ENCODE measurements at places on chromosomes 7 and 10.

GRCh38 chr10:66804962-66805361 lies 120.9 kb upstream of the LRRTM3 start:
- DNase-seq, result no peak

DNA sequence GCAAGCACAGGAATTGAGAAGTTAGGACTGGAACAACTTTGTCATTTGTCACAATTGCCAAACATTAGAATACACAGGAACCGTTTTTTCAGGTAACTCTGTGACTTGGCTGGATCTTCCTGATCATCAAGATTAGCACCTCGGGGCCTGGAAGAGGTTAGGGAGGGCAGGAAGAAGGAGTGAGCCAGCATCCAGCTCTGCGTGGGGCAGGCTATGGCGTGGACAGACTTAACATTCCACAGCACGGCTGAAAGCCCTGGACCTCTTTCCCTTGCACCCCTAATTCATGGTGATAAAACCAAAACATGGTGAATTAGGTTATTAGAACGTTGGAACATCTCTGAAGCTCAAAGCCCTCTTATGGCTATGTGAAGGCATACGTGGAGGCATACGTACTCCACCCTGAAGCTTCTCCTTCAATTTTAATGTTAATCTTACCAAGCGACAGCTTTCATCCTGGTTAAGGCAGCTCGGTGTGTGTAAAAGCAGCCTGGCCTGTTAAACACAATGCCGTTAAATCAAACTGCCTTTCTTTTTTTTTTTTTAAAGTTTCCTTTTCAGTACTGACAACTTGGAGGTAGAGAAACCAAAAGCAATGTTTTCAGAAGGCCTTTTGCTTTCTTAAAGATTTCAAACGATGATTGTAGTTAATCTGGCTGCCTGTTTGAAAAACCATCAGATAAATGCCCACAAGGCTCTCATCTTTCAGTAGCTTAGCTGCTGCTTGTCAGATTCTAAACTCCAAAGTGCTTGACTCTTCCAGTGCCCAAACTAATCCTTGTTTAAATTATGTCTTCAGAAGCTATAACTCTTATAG lies 4.5 kb downstream of the GRK5 start:
- DNase-seq, result no peak

- no peak for DNase-seq
Measured at GRCh38 chr7:92402920-92403759, 44.1 kb upstream of the GATAD1 start.

DNA sequence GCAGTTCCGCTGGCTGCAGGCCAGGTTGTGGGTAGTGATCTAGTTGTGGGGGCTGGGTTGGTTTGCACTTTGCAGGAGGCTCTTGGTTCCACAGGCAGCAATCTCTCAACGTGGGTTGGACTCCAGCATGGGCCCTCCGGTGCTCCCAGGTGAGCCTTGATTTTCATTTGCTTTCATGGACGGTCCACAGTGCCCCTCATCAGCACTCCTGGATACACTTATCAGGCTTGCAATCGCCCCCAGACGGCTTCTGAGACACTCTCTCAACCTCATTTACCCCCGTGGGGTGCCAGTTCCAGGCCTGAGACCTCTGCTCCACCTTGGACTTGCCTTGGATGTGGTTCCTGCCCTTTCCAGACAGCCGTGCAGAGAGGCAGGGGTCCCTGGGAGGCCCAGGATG lies 31.3 kb upstream of the ZNF273 start:
- DNase-seq, result no peak

DNA sequence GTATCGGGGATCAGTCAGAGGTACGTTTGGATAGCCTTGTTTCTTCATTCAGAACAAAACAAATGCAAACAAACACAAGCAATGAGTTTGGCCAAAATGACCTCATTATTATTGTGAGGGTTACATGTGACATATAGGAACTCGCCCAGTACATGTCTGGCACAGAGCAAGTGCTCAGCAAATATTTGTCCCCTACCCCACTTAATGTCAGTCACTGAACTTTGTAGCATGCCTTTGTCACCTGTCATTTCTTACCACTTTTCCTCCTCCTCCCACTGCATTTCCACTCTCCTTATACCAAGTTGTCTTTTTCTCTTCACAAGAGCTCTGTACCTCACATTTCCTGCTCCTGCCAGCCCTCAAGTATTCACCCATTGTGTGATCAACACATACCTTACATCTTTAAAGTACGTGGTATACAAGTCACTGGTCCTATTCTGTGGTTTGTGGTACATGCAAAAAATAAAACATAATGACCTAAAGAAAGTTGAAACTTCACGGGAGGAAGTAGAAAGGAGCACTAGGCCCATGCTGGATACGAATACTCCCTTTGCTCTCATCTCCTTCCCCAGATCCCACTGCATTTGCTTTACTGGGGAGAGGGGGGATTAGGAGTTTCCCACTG lies 236.0 kb downstream of the INHBA start:
- no peak for DNase-seq

GRCh38 chr10:110303681-110304080 lies 1.0 kb downstream of the SMNDC1 start:
- DNase-seq, result no peak

GRCh38 chr10:54396031-54396430 lies 405.0 kb downstream of the PCDH15 start:
- DNase-seq, result no peak

DNA sequence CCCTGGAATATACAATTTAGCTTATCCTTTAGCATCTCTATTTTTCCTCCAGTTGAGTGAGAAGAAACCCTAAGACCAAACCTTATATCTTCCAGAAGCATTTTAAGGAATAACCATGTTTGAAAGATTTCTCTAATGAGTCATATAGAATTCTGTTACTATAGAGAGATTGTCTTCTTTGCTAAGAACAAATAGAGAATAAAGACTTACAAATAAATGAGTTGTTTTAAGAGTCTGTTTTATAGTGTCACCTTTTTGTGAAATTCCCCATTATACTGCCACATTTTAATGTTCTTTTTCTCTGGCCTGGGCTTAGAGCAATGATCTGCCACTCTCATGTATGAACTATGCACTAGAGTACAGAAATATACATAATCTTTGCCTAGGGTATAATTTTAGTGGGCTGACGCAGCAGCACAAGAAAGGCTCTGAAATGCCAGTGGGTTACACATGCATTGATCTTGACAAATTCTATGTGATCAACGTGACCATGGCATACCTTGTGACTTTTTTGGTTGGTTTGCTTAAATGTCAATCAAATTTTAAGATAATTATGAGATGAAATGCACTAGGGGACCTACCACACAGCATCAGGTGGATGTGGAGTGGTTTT lies 145.1 kb upstream of the MKLN1 start:
- DNase-seq, result no peak

- DNase-seq, result no peak
Measured at GRCh38 chr10:7813481-7813880, 4.8 kb upstream of the TAF3 start.

DNA sequence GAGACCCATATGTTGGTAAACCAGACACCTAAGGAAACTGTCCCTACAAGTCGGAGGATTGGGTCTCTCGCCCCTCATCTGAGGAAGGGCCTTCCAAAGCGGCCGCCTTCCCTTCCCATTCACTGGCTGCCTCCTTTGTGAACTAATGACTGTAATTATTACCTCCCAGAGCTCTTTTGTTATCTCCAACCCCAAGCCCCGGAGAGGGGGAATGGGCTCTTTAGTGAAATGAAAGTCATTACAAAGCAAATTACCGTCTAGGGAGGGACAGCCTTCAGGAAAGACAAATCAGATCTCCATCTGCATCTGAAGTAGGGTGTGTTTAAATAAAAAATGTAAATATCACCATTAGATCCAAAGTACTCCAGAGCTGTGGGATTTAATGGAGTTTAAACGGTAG lies 2.6 kb upstream of the GAD2 start:
- DNase-seq, result no peak

DNA sequence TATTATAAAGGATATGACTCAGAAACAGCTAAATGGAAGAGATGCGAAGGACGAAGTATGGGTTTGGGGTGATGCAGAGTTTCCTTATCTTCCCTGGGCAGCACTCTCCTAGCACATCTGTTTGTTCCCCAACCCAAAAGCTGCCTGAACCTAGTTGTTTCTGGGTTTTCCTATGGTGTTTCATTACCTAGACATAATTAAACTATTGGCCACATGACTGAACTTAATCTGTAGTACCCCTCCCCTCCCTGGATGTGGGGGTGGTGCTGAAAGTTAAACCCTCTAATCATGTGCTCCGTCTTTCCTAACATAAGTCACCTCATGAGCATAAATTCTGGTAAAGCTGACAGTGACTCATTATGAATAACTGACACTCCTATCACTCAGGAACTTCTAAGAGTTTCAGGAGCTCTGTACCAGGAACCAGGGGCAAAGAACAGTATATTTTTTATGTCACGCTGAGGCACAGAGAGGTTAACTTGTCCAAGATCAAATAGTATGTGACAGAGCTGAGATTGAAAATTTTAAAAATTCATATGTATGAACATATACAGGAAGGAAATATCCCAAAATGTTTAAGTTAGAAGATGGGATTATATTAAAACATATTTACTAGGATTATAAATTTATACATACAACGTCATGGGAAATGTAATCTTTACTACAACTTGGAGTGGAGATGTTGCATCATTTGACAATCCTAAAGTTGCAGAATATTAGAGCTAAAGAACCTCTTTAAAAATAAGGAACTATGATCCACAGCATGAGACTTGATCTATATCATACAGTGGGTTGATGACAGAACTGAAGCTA lies 4.8 kb downstream of the STRIP2 start:
- DNase-seq, result no peak

DNA sequence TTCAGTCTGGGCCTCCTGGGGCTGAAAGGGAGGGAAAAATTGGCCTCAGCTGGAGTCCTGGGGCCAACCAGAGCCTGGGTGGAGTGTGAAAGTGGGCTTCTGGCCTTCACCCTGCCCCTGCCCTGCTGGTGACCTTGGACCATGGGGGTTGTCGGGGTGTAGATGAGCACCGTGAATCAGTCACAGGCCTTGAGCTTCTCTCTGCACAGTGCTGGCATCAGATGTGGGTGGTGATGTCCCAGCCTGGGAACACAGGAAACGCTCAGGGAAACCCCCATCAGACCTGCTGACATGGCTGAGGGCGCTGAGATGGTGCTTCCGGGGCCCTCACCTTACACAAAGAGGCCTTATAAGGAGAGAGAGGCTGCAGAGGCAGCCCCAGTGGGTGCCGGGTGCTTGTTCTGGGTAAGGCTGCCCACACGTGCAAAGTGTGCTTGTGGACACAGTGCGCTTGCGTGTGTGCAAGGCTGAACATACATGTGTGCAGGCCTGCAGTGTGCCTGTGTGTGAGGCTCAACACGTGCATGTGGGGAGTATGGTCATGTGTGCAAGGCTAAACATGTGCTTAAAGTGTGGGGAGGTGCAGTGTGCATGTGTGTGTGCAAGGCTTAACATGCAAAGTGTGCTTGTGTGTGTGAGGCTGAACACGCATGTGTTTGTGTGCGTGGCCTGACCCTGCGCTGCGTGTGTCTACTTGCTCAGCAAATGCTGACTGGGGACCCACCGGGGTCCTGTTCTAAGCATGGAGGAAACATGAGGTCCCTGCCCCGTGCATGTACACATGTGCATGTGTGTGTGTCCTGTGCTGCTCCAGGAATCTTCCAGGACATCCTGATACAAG lies 6.5 kb downstream of the ARPC1B start:
- no peak for DNase-seq

- no peak for DNase-seq
Measured at GRCh38 chr10:117007080-117007479, 2.1 kb upstream of the SHTN1 start.

DNA sequence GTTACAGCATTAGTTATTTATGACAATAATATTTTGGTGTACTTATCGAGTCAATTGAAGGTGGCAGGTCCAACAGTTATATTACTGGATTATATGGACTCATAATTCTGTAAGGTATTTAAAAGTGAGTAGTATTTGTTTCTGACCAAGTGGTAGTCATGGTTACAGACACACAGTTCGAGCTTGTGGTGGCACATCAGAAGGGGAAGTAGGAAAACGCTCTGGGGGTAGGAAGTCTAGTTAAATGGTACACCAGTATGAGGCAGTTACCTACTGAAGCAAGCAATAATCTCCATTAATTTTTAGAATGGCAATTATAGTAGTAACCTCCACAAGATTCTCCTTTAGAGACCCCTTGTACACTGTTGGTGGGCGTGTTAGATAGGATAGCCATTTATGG lies 541.2 kb downstream of the ETV1 start:
- DNase-seq, result no peak

GRCh38 chr7:1101563-1102431 lies 13.9 kb downstream of the GPER1 start:
- DNase-seq, result no peak

GRCh38 chr7:4713183-4713784 lies 31.2 kb downstream of the FOXK1 start:
- no peak for DNase-seq

- DNase-seq, result no peak
Measured at GRCh38 chr7:156778201-156778600, 114.8 kb downstream of the LMBR1 start.

DNA sequence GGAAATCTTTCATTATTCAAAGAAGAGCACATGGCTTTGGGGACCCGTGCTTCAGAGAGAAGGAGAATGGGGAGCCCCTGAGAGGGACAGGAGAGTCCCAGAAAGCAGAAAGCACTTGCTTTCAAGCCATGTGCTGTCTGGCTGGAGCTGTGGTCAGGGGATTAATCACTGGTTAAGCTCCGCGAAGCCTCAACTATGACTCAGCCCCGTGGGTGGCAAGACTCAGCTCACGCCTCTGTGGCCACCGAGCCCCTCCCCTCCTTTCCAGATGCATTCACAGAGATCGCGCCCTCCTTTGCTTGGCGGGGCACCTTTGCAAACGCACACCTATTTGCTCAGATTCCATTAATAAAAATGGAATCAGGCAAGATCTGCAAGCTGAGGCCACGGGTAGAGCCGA lies 202.9 kb upstream of the TCERG1L start:
- DNase-seq, result no peak

GRCh38 chr10:123236126-123236525 lies 81.9 kb downstream of the BUB3 start:
- DNase-seq, result no peak

- DNase-seq, result no peak
Measured at GRCh38 chr7:100887516-100888290, 1.8 kb downstream of the UFSP1 start.

GRCh38 chr10:33005322-33006301 lies 47.6 kb upstream of the ITGB1 start:
- peak; percentile 26 for DNase-seq

DNA sequence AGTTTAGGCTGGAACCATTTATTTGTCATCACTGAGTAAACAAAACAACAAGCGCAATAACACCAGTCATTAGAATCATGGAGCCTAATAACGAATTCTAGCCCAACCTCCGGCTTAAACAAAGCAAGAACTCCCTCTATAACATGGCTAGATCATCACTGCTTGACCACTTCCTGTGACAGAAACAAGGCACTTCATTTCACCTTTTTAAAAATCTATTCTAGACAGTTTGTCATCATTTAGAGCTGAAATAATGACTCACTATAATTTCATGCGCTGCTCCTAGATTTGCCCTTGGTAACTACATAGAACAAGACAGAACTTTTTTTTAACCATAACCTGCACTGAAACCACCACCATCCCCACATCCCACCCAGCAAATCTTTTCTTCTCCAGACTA lies 81.3 kb downstream of the OSBPL3 start:
- no peak for DNase-seq

All from cortex of kidney (tissue), 1 donor.